Stimulated activated CD8-positive, alpha-beta memory T cell treated with anti-CD3 and anti-CD28 coated beads, Interleukin-7, amount 100 ng/mL, for 48 hours (primary cell): ENCODE measurements at places on chromosomes 5 and 9.

GRCh38 chr5:69449511-69449910 lies 34.6 kb downstream of the MARVELD2 start:
- DNase-seq: no peak

DNA sequence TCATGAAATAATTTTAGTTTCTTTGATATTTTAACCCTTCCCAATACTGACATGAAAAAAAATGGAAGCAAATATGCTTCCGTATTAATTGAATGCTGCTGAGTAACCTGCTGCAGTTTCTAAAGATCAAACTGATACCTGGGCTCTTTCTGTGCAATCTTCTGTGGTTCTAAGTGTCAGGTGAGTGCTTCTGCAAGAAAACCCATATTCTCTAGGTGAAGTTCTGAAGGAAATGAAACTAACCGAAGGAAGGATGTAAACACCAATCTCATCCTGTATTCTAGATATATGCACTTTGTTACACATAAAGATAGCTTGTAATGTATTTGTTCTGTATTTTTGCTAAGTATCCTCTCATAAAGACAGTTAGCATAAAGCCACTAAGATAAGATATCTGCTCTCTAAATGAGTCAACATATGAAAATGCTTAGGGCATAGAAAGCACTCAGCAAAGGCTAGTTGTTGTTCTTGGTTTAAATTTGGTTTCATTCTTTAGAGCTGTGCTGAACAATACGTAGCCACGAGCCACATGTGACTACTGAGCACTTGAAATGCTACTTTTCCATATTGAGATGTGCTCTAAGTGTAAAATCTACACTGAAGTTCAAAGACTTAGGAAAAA lies 52.0 kb downstream of the ITGA2 start:
- DNase-seq: no peak

- no peak for DNase-seq
Observed at GRCh38 chr9:14315875-14316601, 2.1 kb upstream of the NFIB start.

DNA sequence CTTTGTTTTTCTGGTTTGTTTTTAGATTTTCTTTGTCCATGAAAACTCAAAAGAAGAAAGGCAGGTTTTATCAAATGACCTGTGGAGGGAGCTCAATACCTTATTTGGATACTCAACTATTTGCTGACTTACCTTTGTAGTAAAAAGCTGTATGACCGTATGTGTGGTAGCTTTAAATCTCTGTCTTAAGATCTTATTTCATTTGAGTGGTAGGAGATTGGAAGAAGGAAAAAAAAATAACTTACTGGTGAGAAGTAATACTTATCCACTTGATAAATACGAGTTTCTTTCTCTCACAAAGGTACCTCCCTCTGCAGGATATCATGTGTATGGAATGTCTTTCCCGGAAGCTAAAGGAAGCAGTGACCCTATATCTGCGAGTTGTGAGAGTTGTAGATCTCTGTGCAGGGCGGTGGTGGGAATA lies 15.0 kb downstream of the FBXO38 start:
- no peak for DNase-seq

- no peak for DNase-seq
Observed at GRCh38 chr5:123033157-123033671, 3.3 kb downstream of the PPIC start.

DNA sequence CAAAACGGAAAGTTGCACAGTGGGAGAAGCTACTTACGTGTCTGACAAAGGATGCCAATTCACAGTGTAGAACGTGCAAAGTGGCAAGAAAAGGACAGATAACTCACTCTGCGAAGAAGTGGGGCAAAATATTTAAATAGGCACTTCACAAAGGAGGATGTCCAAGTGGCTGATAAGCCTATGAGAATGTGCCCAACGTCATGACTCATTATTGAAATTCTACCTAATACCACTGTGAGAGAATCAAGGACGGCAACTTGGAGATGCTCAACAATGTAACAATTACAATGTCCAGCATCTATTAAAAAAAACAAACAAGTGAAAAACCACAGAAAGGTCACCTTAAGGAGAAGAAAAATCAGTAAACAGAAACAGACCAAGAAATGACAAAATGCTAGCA lies 59.0 kb downstream of the NACC2 start:
- no peak for DNase-seq

- DNase-seq: no peak
Observed at GRCh38 chr5:126056851-126057622, 366.2 kb upstream of the GRAMD2B start.

DNA sequence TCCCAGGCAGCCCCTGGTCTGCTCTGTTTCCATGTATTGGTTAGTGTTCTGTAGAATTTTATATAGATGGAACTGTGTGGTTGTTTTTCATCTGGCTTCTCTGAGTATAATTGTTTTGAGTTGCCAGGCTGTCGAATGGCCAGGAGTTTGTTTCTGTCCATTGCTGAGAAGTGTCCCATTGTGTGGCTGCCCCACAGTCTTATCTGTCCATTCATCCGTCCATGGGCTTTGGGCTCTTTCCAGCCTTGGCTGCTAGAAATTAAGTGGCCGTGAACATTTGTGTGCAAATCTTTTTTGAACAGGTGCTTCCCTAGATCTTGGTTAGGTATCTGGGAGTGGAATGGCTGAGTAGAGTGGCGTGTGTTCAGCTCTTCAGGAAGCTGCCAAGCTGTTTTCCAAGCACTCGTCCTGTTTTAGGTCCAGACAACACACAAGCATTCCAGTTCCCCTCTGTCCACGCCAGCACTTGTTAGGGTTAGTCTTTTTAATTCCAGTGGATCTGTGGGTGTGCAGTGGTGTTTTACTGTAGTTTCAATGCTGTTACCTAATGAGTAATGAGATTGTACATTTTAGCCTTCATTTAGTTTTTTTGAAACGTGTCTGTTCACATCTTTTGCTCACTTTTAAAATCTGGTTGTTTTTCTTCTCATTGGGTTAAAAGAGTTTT lies 122.2 kb upstream of the CACNA1B start:
- no peak for DNase-seq

DNA sequence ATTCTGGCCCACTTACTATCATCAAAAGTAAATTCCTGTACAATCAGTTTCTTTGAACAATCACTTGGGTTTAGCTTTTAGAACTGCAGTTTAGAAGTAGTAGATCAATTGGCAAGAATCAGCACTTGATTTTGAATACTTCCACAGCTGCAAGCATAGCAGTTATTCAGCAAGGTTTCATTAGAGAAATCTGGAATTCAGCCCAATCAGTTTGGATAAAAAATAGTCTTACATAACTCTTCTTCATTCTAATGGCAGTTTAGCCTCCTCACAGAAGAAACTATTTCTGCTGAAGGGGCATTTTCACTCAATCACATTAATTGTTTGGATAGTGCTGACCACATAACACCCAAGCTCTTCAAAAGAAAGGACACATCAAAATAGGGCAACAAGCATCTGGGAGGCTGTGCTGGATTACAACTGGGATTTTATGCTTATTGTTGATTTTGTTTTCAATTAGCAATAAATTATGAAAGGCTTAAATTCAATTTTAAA lies 336.2 kb upstream of the PDE4D start:
- DNase-seq: no peak

GRCh38 chr5:158848634-158849033 lies 251.1 kb downstream of the EBF1 start:
- no peak for DNase-seq

GRCh38 chr5:108093186-108093585 lies 288.7 kb downstream of the FBXL17 start:
- DNase-seq: no peak

GRCh38 chr5:160496334-160496733 lies 74.7 kb downstream of the PTTG1 start:
- no peak for DNase-seq

DNA sequence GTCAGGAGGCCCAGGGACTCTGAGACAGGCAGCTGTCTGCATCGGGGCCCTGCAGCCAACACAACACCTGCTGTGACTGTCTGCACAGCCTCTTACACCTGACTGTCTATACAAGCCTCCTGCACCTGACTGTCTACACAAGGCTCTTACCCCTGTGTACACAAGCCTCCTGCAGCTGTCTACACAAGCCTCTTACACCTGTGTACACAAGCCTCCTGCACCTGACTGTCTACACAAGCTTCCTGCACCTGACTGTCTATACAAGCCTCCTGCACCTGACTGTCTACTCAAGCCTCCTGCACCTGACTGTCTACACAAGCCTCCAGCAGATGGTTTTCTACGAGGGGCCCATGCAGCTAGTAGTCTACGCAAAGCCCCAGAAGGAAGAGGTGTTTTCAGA lies 18.6 kb downstream of the IRX2 start:
- DNase-seq: no peak
